ENCODE measurements at places on chromosomes 4 and X.

DNA sequence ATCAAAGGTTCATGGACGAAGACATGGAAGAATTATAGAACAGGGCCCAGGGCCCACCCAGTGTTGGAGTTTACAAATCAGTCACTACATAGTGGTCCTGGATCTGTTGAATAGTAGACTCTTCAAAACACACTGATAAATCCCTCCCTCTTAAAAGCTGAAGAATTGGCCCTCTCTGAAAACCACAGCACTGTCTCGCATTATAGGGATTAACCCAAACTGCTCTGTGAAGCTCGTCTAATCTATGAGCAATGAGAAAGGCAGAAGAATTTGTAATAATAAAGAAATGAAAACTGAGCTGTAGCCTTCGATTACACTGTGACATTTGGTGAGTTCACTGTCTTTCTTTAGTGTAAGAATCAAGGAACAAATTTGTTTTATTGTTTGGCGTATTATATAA is 92.5 kb upstream of the ZFP42 start:
- DNase-seq: no peak

GRCh38 chr4:112060212-112060611 is 85.0 kb upstream of the FAM241A start:
- DNase-seq: peak; percentile 14

- DNase-seq: no peak
These were observed 108.8 kb upstream of the MYOZ2 start for GRCh38 chr4:119026662-119027444.

DNA sequence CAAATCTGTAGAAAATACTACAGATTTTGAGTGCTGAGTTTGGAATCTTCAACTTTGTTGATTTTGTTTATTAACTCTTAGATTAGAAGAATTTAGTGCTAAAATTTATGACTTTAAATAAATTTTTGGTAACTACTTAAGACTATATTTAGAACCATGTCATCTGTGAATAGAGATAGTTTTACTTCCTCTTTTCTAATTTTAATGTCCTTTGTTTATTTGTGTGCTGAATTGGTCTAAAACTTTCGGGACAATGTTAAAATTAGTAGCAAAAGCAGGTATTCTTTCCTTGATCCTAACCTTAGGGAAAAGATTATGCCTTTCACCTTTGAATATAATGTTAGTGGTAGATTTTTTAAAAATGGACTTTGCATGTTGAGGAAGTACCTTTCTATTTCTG is 119.7 kb upstream of the CXorf51A start:
- no peak for DNase-seq

GRCh38 chrX:116276261-116276660 is 105.7 kb downstream of the AGTR2 start:
- no peak for DNase-seq

DNA sequence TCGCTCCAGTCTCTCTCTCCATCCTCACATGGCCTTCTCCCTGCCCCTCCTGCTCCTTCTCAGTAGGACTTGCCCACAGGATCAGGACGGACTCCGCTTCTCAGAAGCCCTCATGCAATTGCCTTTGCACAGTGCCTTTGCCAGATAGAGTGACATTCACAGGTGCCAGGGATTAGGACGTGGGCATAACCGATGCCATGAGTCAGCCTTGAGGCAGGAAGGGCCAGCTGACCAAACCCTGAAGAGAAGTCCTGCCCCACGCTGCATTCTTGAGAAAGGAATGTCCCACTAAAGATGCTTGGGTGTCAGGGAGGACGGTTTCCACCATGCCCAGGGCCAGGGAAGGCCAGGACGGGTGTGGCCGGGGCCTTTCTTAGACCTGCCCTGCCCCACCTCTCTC is 6.6 kb upstream of the GRPEL1 start:
- no peak for DNase-seq

DNA sequence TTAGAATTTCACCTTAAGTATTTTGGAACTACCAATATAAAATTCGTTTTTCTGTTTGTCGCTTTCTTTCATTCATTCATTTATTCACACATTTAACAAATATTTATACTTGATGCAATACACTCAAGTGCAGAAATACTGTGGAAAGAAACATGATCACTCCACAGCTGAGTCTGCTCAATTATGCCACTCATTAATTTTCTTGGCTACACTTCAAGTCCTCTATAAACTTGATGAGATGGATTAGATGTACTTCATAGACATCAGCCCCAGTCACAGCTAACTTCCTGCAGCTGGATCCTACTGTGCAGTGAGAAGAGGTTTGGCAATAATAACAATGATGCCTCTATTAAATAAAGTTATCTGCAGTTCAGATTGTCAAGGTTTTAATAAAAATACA is 208.1 kb downstream of the PDGFC start:
- DNase-seq: no peak

GRCh38 chr4:151688003-151688784 is 72.6 kb downstream of the GATB start:
- no peak for DNase-seq

DNA sequence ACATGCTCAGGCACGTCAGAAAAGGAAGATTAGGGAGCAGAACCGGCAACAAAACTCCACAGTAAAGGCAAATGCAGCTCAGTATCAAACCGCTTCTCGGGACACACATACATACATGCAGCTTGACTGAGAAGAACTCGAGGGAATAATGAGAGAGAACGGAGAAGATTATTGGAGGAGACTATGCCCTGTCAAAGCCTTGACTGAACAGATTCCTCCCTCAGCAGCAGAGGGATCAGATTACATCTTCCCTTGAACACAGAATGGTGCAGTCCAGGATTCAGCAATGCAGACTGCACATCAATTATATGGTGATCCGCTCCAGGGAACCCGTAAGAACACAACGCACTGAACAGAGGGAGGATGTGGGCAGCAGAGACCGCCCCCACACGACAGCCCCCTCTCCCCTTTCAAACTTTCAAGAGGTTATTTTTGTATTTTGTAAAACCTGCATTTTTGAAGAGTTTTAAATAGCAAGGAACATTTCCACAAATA is 183.2 kb downstream of the FBXW7 start:
- DNase-seq: peak; percentile 80

DNA sequence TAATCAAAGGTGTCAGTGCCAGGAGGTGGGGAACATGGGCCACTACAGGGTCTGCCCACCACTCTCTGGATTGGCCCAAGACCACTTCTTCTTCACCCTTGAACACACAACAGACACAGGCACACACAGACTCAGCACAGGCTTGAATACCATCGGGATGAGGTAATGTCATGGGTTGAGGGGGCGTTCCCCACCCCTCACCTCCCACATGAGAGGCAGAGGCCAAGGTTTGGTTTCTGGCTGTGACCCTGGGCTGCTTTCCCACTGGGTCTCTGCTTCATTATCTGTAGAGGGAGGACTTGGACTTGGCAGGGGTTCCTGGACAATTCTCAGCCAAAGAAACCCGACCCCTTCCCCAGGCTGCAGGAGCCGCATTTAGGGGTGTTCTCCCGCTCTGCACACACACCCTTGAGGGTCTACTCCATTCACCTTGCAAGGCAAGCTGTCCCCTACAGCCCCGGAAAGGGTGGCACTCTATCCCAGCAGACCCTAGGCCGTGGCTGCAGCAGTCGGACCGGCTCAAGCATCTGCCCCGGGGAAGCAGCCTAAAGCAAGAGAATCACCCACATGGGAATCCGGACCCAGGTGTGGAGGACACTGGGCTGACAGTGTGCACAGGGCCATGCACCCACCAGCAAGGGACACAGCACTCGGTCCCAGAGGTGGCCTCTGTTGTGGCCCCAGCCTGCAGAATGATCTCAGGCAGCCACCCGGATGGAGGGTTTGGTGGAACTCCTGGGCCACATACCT is 62.4 kb downstream of the TRMT44 start:
- DNase-seq: no peak

- no peak for DNase-seq
These were observed 401 bp downstream of the SOWAHD start for GRCh38 chrX:119758731-119759247.

DNA sequence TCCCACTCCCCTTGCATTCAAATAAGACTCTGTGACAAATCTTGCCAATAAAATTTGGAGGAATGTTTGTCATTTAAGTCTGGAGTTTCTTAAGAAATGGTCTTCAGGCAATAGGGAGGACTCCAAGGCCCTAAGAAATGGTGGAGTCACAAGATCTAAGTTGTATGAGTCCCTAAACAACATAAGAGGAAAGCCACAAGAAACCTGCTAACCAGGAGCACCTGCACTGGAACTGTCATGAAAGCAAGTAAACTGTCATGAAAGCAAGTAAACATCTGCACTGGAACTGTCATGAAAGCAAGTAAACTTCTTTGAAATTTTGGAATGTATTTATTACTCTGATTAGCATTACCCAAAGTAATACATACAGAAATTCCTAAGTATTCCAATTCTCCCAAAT is 3.5 kb downstream of the CNOT6L start:
- no peak for DNase-seq

- DNase-seq: no peak
These were observed 99.9 kb downstream of the ENPP6 start for GRCh38 chr4:184117662-184118199.

GRCh38 chrX:138761380-138761779 is 49.9 kb upstream of the FGF13 start:
- no peak for DNase-seq

DNA sequence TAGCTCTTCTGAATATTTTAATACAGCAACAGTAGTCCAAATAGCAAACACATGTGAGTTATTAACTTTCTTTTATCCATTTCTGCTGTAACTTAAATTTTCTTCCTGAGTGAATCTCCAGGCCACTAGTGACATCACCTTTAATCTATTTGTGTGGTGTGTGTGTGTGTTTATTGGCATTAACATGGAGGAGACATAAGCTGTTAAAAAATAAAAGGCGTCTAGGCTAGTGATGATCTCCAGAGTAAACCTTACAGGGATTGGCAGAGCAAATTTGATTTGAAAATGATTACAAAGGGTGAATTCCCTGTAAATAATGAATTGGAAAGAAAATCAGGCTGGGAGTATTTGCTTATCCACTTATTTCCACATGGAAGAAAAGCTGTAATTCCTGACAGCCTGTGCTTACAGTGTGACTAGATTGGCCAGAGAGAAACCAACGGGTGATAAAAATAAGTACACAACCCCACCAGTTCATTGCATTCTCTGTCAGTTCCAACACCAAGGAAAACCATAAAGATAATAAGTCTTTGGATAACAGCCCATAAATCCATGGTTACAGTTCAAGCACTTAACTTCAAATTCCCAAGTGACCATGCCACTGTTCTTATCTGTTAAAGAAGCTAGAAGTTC is 186.1 kb downstream of the ENOX2 start:
- DNase-seq: no peak

GRCh38 chr4:121778991-121779628 is 14.1 kb upstream of the SMIM43 start:
- DNase-seq: no peak

GRCh38 chr4:2591189-2591588 is 54.7 kb downstream of the FAM193A start:
- DNase-seq: no peak

GRCh38 chrX:12315526-12315925 is 177.3 kb downstream of the FRMPD4 start:
- DNase-seq: no peak
